ENCODE measurements at places on chromosomes 6 and 20.
A peak's percentile ranks its signal among the peaks of the same experiment; 100 is the strongest.

- DNase-seq, result no peak
Observed at GRCh38 chr6:113182370-113183141, 674.6 kb upstream of the MARCKS start.

DNA sequence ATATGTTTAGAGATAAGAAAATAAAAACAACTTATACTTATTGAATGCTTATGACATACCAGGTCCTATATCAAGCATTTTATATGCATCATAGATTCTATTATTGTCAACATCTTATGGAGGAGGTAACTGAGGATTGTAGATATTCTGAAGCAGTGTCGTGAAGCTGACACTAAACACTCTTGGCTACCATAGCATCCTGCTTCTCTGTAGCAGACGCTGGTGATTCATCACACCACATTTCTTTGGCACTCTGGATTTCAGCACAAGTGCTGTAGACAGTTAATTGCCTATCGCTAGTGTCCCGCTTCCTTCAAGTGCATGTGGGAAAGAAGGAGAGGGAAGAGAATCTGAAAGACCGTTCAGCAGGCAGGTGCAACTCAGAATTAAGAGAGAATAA, 317.1 kb downstream of the PLCB1 start:
- DNase-seq, result no peak

DNA sequence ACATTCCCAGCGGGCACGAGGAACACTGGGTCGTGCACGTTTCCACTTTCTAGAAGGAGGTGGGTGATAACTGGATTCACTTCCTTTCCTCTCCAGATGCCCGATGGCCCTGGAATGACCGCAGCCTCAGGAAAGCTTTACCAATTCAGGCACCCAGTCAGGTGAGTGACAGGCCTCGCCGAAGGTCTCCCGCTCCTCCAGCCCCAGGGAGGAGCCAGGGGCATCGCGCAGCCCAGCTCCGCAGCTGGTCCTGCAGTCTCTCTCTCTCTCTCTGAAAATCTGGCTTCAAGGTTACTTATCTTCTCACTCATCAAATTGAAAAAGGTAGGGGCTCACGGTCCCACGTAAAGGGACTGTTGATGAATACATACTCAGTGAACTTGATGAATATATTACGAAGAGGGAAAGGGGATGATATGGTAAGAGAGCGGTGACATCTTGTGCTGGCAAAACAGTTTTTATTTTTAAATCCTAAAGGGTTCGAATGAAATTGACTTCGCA, 891 bp downstream of the RIPPLY2 start:
- no peak for DNase-seq

DNA sequence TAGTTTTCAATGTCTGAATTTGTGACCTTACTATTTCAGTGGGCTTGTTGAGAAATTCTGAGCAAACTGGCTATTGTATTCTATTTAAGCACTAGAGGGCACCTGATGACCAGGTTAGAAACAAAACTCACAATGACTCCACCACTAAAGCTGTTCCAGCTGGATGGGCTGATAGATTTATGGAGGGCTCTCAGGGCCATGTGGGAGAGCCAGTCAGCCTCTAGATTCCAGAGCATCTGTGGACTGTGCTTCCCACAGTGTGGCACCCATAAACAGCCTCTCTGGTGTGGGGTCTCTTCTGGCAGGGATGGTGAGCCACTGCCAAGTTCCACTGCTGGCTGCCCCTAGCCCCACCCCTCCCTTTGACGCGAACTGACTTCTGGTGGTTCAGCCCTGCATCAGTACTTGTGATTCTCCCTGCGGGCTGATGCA, 29.2 kb downstream of the C6orf58 start:
- no peak for DNase-seq

DNA sequence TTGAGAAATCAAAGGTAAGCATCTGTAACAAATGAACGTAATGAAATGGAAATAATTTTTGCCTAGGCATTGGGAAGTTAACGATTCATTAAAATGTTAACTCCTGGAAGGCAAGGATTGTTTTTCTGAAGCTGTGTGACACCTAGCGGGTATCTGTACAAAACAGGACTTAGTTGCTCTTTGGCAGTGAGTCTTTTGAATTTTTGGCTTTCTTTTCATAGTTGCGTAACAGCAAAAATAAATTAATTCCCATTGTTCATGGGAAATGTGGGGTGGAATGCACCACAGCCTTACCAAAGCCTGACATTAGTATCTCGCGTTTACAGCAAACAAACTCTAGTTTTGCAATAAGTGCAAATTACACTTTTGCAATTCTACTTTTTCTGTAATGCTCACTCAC, 92.7 kb upstream of the DTNBP1 start:
- no peak for DNase-seq

- DNase-seq, result no peak
Observed at GRCh38 chr6:7157752-7158616, 50.2 kb downstream of the RREB1 start.

DNA sequence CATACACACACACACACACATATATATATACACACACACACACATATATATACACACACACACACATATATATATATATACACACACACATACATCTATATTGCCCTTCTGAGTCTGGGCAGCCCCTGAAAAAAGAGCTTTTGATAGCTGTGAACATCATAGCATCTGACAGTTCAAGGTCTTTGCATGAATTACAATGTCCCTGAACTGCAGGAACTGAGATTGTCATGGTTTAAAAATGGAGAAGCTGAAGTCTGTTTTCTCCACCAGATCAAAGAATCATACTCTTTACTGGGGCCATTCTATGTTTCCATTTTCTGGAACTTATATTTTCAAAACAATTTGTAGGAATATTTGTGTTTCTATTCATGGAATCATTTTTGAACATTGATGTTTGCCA, 189.8 kb downstream of the ZDHHC14 start:
- DNase-seq, result no peak

- peak; percentile 31 for DNase-seq
Observed at GRCh38 chr6:39342692-39343395, 20.3 kb upstream of the KCNK16 start.

DNA sequence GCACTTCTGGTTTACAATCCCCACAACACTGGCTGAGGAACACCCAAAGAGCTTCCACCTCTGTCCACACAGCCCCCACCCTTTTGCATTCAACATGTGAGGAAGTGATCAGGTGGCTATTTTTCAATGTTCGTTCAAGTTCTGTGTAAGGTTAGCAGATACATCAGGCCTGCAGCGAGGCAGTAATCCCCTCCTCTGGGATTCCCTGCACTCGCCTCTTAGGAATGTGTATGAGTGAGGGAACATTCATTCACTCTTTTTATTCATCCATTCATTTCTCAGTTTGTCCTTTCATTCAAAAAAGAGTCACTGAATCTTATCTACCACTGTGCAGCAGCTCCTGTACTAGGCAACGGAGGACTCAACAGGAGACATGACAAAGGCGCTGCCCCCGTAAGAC, 236.4 kb upstream of the PRDM1 start:
- no peak for DNase-seq

- DNase-seq, result no peak
Observed at GRCh38 chr6:111982681-111983080, 71.2 kb upstream of the CCN6 start.

DNA sequence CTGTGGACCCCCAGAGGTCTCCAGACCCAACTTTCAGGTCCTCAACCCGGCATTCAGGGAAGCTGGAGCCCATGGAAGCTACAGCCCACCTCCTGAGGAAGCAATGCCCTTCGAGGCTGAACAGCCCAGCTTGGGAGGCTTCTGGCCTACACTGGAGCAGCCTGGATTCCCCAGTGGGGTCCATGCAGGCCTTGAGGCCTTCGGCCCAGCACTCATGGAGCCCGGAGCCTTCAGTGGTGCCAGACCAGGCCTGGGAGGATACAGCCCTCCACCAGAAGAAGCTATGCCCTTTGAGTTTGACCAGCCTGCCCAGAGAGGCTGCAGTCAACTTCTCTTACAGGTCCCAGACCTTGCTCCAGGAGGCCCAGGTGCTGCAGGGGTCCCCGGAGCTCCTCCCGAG, 950 bp downstream of the GNAS start:
- DNase-seq, result no peak

DNA sequence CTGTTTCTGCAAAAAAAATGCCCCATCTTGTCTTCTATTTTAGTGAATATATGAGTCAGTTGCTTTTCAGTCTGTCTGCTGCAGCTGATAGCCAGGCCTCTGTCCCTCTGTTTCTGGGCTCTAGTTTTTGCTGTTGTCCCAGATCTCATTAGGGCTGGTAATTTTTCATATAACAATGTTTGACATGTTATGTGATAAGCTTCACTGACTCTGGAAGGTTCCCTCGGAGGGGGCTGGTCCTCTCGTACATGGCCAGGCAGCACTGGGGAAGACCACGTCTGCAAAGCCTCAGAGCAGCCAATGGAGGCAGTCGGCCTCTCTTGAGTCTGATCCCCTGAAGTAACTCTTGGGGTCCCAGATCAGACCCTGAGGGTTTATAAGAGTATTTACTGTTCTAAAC, 223.8 kb downstream of the THBS2 start:
- DNase-seq, result no peak

DNA sequence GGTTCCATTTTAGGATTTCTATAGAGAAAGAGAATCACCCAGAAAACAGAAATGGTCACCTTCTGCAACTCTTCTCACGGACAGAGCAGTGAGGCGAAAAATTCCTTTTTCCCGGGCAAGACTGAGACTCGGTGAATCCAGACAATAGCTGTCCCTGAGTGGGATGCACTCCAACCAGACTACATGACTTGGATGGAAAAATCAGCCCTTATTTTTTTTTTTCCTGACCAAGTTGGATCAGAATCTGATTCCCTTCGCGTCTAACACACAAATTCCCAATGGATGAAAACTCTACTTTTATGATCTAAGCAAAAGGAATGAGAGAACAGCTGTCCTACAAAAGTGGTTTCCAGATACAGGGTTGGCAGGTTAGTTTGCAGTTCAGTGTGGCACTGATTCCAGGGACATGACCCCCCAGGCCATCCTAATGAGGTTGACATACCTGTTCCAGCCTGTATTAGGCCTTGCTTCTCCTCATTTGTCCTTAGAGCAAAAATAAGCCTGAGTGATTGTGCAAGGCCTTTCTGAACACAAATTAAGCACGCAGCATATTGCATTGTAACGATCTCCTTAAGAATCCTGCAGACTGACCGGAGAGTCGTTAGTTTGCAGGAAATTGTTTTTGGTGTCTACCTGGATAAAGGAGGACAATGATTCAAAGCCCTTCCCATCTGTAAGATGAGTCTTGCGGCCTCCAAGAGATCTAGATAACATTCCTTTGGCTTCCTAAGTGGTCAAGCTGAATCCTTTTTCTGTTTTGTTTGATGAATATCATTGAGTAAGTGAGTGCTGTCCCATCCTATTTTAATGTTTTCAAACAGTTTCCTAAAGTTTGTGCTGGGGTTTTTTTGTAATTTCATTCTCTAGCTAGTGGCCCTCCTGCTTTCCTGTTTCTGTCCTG, 1.5 kb upstream of the NEDD9 start:
- DNase-seq, result no peak

DNA sequence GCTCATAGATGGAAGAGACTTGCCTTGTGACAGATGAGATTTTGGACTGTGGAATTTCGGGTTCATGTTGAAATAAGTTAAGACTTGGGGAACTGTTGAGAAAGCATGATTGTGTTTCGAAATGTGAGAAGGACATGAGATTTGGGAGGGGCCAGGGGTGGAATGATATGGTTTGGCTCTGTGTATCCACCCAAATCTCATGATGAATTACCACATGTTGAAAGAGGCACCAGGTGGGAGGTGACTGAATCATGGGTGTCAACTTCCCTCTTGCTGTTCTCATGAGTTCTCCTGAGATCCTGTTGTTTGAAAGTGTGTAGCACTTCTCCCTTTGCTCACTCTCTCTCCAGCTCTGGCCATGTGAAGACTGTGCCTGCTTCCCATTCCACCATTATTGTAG, 17.9 kb downstream of the AHI1 start:
- DNase-seq, result peak; percentile 21

DNA sequence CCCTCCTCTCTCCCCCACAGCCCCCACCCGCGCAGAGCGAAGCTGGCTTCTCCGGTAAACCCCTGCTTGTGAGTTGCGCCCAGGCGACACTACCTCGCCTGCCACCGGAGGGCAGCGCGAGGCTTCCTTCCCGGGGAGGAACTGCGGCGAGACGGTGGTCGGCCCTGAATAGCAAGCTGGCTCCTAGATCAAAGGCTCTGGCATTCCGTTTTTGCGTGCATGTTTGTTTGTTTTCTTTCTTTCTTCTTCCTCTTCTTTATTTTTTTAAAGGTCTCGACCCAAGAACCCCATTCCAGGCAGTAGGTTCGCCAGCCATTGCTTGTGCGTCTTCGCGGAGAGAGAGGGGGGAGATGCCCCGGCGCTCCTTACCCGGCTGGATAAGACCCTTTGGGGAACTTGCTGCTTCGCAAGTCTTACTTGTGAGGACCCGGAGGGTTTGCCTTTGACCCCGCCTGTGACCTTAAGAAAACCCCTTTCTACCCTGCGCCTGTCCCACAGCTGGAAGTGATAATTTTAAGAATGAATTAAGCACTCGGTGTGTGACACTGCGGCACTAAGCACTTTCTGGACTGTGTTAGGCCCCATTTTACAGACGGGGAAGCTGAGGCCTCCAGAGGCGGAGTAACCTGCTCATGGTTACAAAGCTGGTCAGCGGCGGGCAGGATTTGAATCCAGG, 92.7 kb upstream of the SIRPA start:
- peak; percentile 78 for DNase-seq

- no peak for DNase-seq
Observed at GRCh38 chr20:17456279-17456678, 74.9 kb downstream of the BFSP1 start.

- no peak for DNase-seq
Observed at GRCh38 chr6:21265034-21265729, 328.4 kb upstream of the SOX4 start.

GRCh38 chr6:2615251-2615650, 135.5 kb downstream of the MYLK4 start:
- DNase-seq, result no peak

DNA sequence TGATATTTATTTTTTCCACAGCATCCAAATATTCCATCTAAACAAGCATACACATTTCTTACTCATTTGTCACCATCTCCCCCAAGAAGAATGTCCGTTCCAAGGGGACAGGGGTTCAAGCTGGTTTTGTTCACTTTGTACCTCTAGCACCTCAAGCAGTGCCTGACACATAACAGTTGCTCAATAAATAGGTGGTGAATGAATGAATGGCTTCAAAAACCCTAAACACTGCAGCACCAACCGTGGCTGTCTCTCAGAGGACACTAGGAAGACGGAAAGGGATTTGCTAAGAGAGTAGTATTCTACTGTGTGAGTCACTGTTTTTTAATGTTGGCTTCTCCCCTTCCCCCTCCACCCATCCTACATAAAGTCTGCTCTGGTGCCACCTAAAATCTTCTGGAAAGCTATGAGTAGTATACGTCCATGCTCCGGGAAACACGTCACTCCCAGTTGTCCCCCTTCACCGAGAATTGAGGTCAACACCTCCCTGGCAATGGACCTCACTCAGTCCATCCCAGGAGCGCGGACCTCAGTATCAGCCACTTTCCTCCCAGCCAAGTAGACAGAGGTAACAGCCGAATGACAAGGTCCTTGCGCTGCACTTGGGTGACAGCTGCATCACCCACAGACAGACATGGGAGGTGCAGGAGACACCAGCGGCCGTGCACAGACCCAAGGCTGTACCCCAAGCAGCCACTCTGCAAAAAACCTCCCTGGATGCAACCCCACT, 107.4 kb downstream of the PREX1 start:
- no peak for DNase-seq

- no peak for DNase-seq
Observed at GRCh38 chr6:21538186-21538798, 55.3 kb upstream of the SOX4 start.
